ENCODE measurements at places on chromosomes 2 and 18. TPM values are rescaled to one million over a fixed set of nuclear protein-coding genes. Genes with fewer than 3 reads are reported as not detected.

GRCh38 chr2:16716944-16717343, 51.3 kb upstream of the CYRIA start:
- no peaks in the 10 kb centered on the region for H3K4me1 ChIP-seq
- no peaks in the 10 kb centered on the region for H3K27me3 ChIP-seq
- DNase-seq = no peak
- H3K36me3 ChIP-seq = no peaks in the 10 kb centered on the region
- H3K27ac ChIP-seq = no peak overlapping the region

DNA sequence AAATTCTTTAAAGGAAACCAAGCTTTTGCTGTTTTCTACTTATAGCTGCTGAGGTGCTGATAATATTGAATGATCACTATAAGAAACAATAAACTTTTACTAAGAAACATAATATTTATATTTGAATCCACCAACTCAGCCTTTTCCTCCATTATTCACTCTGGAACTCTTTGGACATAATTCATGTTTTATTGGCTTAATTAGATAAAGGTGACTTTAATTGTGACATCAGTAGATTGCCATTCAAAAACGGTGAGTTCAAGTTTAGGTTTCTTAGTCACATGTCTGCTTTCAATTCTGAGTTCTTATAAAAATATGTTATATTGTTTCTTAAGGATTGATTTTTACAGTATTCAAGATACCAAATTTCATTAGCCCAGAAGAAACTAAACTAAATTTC, 24.0 kb downstream of the CCDC85A start:
- no peak overlapping the region for H3K4me3 ChIP-seq
- no peak overlapping the region for H3K27ac ChIP-seq
- no peak for DNase-seq
- no peaks in the 10 kb centered on the region for H3K4me1 ChIP-seq
- peaks cover 28% of the 10 kb centered on the region for H3K27me3 ChIP-seq
- no peaks in the 10 kb centered on the region for H3K36me3 ChIP-seq

DNA sequence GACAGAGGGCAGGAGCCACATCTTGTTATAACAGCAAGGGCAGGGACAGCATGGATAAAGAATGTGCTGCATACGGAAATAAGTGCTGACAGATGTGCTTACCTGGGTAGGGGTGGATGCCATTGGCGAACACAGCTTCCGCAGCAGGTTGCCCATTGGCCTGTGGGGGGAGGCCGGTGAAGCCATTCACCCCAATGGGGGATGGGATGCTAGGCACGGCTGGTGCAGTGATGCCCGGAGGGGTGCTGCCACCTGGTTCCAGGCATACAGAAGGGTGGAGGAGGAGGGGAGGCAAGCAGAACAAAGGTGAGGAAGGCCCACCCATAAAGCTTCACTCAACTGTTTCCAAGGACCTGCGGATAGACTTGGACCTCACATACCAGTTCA, 294.9 kb downstream of the CELF4 start:
- no peaks in the 10 kb centered on the region for H3K4me1 ChIP-seq
- no peak overlapping the region for H3K27ac ChIP-seq
- H3K27me3 ChIP-seq = no peaks in the 10 kb centered on the region
- no peak overlapping the region for H3K4me3 ChIP-seq

DNA sequence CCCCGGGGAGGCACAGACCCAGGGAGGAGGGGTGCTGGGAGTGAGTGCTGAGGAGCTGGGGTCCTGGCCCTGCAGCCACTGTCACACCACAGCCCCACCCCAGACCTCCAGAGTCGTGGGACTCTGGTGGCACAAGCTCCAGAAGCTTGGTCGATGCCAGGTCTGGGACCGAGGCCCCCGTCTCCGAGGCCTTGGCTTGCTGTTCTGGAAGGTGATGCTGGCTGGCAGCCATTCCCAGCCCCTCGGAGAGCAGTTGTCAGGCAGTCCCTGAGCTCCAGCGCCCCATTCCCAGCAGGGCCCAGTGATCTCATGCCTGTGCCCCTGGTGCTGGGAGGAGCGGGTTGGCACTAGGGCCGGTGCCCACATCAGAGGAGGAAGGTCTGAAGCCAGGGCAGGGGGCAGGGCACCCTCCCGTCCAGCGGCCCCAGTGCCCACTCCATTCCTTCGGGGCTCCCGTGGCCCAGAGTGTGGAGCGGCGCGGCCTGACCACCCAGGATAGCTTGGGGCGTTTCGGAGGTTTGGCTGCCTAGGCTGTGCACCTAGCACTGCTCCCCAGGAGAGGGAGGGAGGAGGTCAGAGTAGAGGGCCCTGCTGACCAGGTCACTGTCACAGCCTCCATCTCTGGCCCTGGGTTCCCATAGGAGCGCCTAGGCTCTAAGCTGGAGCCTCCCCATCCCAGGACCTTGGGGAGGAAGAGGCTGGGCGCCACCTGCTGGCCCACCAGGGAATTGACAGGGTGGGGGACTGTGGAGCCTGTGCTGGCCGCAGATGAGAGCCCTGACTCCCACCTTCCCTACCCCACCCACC, 16.8 kb upstream of the ALPI start:
- H3K27ac ChIP-seq = no peak overlapping the region
- DNase-seq = peak; percentile 40
- no peaks in the 10 kb centered on the region for H3K36me3 ChIP-seq
- no peaks in the 10 kb centered on the region for H3K4me1 ChIP-seq
- no peak overlapping the region for H3K4me3 ChIP-seq

DNA sequence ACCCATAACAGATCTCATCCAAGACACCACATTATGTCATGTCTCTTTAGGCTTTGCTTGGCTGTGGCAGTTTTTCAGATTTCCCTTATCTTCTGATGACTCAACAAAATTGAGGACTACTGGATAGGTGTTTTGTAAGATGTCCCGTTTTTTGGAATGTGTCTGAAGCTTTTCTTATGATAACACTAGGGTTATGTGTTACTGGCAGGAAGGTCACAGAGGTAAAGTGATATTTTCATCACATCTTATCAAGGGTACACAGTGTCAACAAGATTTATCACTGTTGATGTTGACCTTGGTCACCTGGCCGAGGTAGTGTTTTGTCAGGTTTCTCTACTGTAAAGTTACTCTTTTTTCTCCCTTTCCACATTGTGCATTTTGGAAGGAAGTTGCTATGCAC, 44.8 kb upstream of the UPP2 start:
- no peaks in the 10 kb centered on the region for H3K4me1 ChIP-seq
- no peak overlapping the region for H3K4me3 ChIP-seq
- H3K27ac ChIP-seq = no peak overlapping the region
- H3K36me3 ChIP-seq = no peaks in the 10 kb centered on the region

The SLC9A2 gene
- total RNA-seq = 8.8 TPM

GRCh38 chr18:28559511-28559910, 382.6 kb upstream of the CDH2 start:
- no peaks in the 10 kb centered on the region for H3K4me1 ChIP-seq
- H3K27ac ChIP-seq = no peak overlapping the region
- DNase-seq = no peak
- H3K4me3 ChIP-seq = no peak overlapping the region

The TGFA gene
- 45.0 TPM for total RNA-seq

The OXER1 gene
- not detected for total RNA-seq

- no peak overlapping the region for H3K27ac ChIP-seq
- H3K4me1 ChIP-seq = peaks cover 24% of the 10 kb centered on the region
- H3K36me3 ChIP-seq = peaks cover 35% of the 10 kb centered on the region
- no peaks in the 10 kb centered on the region for H3K27me3 ChIP-seq
- H3K4me3 ChIP-seq = no peak overlapping the region
- no peak for DNase-seq
Measured at GRCh38 chr2:3539836-3540235, 18.3 kb downstream of the RNASEH1 start.

- H3K27ac ChIP-seq = no peak overlapping the region
- DNase-seq = no peak
- no peaks in the 10 kb centered on the region for H3K27me3 ChIP-seq
- H3K4me3 ChIP-seq = no peak overlapping the region
Measured at GRCh38 chr2:11930211-11930761, 183.9 kb downstream of the LPIN1 start.

The CCDC74B gene
- total RNA-seq = 8.6 TPM

DNA sequence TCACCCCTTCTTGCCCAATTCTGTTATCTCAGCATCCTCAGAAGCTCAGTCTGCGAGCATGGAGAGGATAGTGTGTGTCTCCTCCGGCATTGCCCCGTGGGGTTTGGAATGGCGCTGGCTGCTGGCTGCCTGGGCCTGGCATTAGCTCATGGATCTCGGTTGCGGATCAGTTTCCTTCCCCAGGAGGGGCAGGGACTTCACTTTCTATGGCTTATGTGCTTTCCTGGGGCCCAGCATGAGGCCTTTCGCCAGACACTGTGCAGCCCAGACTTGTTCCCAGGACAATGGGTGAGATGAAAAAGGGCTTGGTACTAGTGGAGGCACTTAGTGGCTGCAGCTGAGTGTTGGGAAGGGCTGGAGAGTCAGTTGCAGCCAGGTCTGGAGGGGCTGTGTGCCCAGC, 143.3 kb downstream of the GLI2 start:
- no peaks in the 10 kb centered on the region for H3K36me3 ChIP-seq
- H3K4me1 ChIP-seq = no peaks in the 10 kb centered on the region
- DNase-seq = no peak
- no peak overlapping the region for H3K27ac ChIP-seq
- H3K4me3 ChIP-seq = no peak overlapping the region

DNA sequence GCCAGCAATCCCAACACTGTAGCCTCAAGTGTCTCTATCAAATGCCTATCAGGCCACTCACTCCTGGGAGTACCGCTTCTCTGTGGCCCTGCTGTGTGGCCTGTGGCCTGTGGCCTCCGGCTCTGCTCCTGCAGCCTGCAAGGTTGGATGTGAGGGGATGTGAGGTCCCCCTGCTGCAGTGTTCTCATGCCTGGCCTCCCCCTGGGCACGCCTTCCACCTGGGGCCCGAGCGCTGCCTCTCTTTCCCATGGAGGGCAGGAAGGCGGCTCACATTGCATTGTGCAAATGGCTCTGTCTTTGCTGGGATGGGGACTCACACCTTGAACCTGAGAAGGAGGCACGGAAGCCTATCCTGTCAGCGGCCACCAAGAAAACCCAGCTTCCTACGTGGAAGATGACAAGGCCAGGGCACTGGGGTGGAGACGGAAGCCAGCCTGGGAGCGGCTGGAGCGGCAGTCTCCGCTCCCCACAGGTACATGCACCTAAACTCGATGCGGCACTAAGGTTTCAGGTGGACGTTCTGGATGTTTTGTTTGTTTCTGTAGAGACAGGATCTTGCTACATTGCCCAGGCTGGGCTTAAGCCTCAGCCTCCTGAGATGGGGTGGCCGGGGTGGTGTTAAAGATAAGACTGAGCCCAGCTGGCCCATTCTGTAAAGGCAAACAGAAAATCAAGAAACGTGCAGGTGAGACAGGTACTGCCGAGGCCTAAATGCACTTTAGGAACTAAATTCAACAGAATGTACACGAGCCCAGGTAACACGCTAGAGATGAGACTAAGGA, 140.1 kb downstream of the HDAC4 start:
- no peaks in the 10 kb centered on the region for H3K36me3 ChIP-seq
- no peaks in the 10 kb centered on the region for H3K27me3 ChIP-seq
- H3K4me1 ChIP-seq = peaks cover 15% of the 10 kb centered on the region
- H3K4me3 ChIP-seq = no peak overlapping the region

- H3K27me3 ChIP-seq = peaks cover 80% of the 10 kb centered on the region
- no peak overlapping the region for H3K27ac ChIP-seq
- H3K4me3 ChIP-seq = no peak overlapping the region
- H3K4me1 ChIP-seq = no peaks in the 10 kb centered on the region
- no peaks in the 10 kb centered on the region for H3K36me3 ChIP-seq
Measured at GRCh38 chr2:1313240-1313924, 99.9 kb upstream of the TPO start.

DNA sequence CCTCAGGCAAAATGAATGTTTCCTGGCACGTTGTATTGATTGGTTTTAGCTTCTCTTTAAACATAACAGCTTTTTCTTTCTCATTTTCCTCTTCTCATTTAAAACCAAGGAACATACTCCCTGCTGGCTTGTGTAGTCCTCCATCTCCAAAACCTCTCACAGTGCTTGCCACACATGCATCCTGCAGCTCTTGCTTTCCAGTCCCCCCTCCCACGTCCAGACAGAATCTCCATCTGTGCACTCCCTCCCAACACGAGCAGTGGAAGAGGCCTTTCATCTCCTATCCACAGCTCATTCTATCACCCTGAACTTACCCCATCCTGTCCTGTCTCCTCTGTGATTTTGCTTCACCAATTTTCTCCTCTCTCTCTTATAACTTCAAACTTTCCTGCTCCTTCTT, 99.6 kb upstream of the THSD7B start:
- H3K4me3 ChIP-seq = no peak overlapping the region
- peaks cover 24% of the 10 kb centered on the region for H3K27me3 ChIP-seq
- no peak for DNase-seq
- H3K36me3 ChIP-seq = no peaks in the 10 kb centered on the region
- no peaks in the 10 kb centered on the region for H3K4me1 ChIP-seq

GRCh38 chr2:27866237-27866636, 23.9 kb downstream of the RBKS start:
- no peak overlapping the region for H3K27ac ChIP-seq
- H3K4me3 ChIP-seq = no peak overlapping the region
- H3K4me1 ChIP-seq = peaks cover 17% of the 10 kb centered on the region
- H3K27me3 ChIP-seq = no peaks in the 10 kb centered on the region
- DNase-seq = no peak

DNA sequence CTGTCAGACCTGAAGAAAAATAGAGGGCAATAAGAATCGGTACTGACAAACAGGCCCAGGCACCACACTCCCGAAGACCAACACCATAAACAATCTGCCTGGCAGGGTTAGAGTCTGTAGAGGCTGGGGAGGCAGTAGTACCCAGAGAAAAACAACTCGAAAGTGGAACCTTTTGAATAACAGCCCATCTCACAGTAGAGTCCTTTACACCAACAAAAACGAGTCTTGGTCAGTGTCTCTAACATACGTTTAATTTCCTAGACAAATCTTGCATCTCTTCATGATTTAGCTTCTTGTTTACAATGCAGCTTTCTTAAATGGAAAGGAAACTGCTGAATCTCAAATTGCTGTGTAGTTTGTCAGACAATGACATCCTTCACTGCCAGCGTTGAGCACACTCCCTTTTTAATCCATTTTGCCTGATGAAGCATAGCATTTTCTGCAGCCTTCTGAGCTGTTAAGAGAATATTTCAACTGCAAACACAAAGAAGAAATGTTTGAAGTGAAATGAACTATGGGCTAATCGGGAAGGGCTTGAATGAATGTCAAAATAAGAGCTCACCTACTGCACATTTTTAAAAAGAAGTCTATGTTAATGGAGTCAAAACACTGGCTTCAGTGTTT, 73.1 kb upstream of the DSG1 start:
- peaks cover 35% of the 10 kb centered on the region for H3K4me1 ChIP-seq
- H3K27ac ChIP-seq = 0 out of 2 replicates have a peak overlapping the region, but pooled peaks have one; percentile 18
- no peaks in the 10 kb centered on the region for H3K36me3 ChIP-seq

The TUBA4B gene
- total RNA-seq = not detected

DNA sequence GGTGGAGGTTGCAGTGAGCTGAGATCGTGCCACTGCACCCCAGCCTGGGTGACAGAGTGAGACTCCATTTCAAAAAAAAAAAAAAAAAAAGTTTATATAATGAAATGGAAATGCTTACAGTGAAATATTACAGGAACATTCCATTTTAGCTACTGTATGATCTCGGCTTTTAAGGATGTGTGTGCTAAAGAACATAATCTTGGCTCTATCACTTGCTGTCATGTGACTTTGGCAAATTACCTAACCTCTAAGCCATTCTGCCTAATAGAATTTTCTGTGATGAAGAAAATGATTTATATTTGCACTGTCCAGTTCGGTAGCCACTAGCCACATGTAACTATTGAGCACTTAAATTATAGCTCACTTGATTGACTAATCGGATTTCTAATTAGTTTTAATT, 36.3 kb downstream of the SMAD4 start:
- no peak for DNase-seq
- H3K4me3 ChIP-seq = no peak overlapping the region
- no peaks in the 10 kb centered on the region for H3K27me3 ChIP-seq
- peaks cover 16% of the 10 kb centered on the region for H3K4me1 ChIP-seq

- H3K36me3 ChIP-seq = no peaks in the 10 kb centered on the region
- H3K4me3 ChIP-seq = no peak overlapping the region
- no peaks in the 10 kb centered on the region for H3K27me3 ChIP-seq
Measured at GRCh38 chr18:34159691-34160185, 65.0 kb downstream of the NOL4 start.
